ENCODE measurements at places on chromosomes 7 and 10.
A peak's percentile ranks its signal among the peaks of the same experiment; 100 is the strongest.

DNA sequence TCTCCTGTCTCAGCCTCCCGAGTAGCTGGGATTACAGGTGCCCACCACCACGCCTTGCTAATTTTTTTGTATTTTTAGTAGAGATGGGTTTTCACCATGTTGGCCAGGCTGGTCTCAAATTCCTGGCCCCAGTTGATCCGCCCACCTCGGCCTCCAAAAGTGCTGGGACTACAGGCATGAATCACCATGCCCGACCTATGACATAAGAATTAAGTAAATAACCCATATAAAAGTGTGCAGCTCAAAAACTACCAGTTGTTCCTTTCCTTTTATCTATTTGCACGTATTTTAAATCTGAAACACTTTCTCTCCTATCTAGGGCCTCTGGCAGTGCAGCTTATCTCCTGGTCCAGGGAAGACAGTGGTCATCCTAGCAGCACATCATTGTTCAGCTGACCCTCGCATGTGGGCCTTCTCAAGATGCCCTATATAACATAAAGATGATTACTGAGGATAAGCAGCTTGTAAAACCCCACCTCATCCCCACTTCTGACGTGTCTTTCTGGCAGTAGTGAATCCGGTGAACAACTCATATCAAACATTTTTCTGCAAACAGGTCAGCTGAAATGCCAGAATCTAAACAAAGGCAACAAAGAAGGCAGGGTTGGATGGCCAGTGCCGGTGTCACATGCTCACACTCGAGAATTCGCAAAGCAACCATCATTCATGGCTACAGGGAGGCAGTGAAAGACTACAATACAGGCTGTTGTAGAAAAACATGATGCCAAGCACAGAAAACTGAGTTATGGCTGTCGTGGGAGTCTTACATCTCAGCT lies 36.0 kb upstream of the KCNIP2 start:
- no peak for DNase-seq

GRCh38 chr10:44931621-44932516 lies 20.7 kb downstream of the TMEM72 start:
- DNase-seq, result no peak

DNA sequence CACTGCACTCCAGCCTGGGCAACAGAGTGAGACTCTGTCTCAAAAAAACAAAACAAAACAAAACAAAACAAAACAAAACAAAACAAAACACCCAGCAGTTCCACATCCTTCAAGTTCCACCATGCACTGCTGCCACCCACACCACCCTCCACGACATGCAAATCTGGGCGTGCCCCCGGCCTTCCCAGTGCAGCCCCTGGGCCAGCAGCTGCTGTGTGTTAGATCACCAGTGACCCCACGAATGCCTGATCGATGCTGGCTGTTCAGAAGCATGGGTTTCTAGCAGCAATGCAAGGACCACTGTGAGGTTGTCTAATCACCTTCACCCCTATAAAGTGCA lies 36.3 kb downstream of the ELFN1 start:
- no peak for DNase-seq

DNA sequence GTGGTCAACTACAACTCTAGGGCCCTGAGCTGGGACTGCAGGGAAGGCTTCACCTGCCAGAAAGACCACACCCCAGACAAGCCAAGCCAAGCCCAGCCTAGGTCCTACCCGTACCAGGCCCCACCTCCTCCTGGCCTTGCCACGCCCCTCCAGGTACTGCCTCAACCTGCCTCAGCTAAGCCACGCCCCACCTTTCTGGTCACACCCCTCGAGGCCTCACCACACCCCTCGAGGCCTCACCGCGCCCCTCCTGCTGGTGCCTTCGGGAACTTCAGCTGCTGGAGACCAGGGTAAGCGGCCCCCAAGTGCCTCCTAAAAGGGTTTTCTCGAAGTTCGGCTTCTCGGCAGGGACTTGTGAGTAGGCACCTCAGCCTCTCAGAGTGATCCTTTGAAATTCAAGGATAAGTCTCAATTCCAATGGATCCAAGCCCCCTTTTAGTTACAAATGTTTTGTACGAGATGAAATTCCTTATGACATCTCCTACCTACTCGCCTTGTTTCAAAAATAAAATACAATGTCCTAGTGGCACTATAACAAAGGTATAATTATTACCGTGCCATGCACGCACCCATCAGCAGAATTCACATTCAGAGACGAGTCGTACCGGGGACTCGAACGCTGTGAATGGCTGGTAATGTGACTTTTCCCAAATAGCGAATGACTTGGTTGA lies 171.2 kb downstream of the ARHGAP21 start:
- peak; percentile 80 for DNase-seq

DNA sequence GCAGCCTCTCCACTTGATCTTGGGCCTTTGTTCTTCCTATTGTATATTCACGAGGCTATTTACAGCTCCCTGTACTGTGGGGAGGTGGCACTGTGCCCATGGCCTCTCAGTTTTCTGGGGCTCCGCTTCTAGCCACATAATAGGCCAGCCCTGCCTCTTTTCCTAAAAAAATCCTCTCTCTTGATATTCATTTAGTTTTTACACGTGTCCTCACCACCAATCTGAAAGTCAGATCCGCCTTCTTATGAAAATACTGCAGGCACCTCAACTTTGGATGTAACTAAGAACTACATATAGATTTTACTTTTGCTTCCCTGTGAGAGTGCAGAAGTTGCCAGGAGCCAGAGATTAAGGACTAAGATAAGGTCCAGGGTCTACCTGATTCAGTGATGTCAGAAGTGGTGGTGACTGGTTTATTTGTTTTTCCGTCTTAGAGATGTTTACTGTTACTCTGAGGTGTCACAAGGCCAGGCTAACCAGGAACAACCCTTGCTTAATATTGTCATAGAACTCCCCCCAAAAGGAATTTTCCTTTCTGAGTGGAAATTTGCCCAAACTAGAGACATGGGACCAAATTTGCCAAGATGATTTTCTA lies 7.8 kb downstream of the BAMBI start:
- no peak for DNase-seq

DNA sequence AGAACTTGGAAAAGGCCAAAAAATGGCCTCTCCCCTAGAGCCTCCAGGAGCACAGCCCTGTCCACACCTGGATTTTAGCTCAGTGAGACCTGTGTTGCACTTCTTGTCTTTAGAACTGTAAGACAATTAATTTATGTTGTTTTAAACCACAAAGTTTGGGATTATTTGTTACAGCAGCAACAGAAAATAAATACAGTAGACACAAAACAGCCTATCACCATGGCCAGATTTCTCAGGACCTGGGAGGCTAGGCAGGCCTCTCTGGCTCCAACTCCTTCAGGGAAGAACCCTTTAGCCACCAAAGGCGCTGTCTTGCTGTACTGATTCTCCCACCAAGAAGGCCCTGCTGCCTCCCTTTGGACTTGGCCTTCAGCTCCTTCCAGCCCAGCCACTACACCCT lies 54.1 kb upstream of the PSAP start:
- DNase-seq, result no peak

DNA sequence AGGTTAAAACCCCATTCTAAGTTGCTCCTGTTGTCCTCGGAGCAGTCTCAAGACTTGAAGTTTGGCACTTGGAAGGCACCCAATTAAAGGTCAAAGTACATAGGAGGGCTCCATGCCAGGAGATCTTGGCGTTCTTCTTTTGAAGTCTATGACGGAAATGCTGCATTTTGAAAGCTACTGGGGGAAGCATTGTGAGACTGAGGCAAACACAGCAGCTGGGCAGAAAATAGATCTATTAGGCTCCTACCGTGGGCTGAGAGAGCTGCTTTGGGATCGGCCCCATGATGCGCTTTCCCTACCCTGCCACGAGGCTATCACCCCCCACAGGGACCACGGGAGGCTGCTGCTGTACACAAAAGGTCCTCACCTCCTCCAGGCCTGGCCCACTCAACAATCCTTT lies 20.0 kb downstream of the KIAA1549 start:
- DNase-seq, result no peak

DNA sequence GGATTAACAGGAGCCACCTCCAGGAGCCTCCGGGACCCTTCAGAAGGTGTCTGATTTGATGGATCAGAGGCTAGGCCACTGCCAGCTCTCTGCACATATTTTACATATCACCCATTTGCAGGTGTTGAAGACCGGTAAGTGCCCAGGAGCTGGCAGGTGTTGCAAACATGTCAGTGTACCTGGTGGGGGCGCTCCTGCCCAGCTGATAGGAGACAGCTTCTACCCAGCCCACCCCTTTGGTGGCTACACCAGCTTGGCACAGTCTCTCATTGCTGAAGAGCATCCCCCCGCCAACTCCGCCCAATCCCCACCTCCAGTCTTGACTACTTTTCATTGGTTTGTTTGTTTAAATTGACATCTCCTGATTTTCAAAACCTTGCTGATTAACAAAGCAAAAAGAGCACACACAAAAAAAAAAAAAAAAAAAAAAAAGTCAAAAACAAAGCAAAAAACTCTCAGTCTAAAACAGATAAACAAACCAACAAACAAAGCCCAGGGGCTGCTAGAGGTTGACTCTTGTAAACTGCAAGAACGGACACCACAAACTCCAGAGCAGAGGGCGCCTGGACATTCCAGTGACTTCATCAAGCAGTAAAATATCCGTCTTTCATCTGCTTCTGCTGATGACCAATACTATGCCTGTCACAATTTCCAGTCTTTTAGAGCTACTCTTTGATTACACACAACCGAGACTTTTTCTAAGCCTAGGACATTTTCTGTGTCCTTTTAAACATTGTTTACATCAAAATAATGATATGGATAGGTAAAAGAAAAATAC lies 275.3 kb downstream of the NRG3 start:
- peak; percentile 85 for DNase-seq

DNA sequence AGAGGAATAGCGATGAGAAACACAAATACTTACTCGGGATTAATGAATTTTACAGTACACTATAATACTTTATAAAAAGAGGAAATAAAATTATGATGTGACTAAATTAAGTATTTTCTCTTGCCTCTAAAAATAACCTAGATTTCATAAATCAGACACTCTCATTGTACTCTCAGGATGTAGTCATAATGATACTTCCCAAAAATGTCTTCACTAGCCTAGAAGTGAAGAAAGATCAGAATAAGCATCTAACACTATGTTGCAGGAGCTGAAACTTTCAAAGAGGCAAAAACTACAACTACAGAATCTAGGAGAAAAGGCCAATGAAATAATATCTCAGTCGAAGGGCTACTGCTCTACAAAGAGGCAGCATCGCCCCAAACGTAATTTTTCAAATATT lies 49.4 kb downstream of the DNAJC1 start:
- peak; percentile 11 for DNase-seq

DNA sequence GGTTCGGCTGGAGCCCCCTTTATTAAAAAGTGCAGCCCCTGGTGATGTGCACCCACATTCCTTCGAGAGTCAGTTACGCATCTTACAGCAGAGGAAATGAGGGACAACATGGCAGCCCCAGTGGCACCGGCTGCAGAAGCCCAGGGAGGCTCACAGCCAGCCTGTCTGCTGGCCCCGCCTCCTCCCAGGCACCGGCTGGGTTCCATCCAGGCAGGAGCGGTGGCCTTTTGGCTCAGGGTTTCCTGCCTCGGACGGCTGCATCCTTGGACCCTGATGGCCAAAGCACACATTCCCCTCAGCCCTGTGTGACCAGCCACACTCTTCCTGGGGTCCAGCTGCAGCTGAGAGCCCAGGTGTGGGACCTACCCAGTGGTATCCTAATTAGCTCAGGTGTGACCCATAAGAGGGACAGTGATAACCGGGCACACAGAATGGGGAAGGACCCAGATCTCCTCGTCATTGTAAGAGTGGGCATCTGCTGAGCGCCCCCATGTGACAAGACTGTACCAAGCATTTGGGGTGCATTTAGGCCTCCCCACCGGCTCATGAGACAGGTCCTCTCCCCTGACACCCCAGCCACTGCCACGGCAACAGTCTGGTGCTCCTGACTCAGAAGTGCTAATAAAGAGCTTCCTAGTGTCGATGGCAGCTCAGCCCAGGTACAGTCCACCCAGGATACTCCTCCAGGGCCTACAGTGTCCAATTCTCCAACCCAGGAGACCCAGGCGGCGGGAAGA lies 63.3 kb upstream of the CHST15 start:
- DNase-seq, result no peak

GRCh38 chr7:141754939-141755338 lies 9.0 kb upstream of the TAS2R3 start:
- DNase-seq, result peak; percentile 67

DNA sequence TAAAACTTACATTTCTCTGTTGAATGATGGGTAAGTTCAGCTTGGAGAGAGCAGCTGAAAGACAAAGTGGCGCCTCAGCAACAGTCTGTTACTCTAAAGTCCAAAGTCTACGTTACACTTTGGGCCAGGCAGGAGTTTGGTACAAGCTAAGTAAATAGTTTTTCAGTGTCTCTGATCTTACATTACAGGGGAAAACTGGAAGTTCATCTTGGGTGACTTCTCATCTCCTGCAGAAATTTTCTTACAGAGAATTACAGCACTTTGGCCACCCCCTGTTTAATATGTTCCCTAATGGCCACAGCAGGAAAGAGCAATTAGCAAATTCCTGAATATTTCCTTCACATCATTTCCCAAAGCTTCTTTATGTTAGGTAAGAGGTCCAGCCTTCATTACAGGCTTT lies 67.1 kb downstream of the ABCC2 start:
- DNase-seq, result no peak

DNA sequence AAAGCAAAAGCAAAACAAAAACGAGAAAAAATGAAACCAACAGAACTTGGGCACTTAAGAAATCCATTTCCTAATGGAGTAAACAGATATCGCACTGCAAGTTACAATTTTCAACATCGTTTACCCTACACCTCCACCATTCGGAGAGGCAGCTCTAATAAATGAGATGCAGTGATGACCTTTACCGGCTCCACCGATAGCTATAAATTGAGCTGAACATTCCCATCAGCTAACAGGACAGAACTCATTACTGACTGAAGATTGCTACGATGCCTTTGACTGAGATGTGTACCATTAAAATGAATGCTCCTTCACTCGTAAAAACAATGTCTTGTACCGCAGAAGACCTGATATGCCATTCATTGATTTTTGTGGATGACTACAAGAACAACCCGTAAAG lies 465.6 kb downstream of the DPP6 start:
- DNase-seq, result no peak

GRCh38 chr7:125592331-125592730 lies 662.7 kb upstream of the POT1 start:
- peak; percentile 30 for DNase-seq

DNA sequence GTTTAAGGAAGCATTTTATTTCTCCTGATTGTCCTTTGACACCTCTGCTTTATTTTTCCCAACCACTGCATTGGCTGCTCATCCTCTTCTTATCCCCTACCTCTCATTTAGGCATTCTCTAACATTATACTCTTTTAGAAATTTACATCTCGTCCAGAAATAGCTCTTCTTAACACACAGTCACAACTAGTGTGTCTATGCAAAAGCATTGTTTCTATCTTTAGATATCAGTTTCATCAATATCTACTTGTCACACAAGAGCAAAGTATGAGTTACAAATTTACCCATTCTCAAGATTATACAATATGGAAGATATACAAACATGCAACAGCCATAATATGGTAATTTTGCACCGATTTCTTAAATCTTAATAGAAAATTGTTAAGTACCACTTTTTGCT lies 35.7 kb upstream of the MDFIC start:
- DNase-seq, result no peak
